ENCODE measurements at places on chromosomes 11 and 22. TPM values are rescaled to one million over a fixed set of nuclear protein-coding genes. Genes with fewer than 3 reads are reported as not detected.

- H3K27ac ChIP-seq: no peak overlapping the region
- no peaks in the 10 kb centered on the region for H3K36me3 ChIP-seq
- no peaks in the 10 kb centered on the region for H3K27me3 ChIP-seq
These were observed 676.8 kb downstream of the OPCML start for GRCh38 chr11:132855516-132855915.

Gene KIAA1671
- total RNA-seq: 63.1 TPM

- H3K27ac ChIP-seq: peak overlapping the region; percentile 9
- H3K27me3 ChIP-seq: no peaks in the 10 kb centered on the region
- H3K4me1 ChIP-seq: peaks cover 20% of the 10 kb centered on the region
These were observed 875 bp downstream of the TCP11L1 start for GRCh38 chr11:33040033-33040861.

DNA sequence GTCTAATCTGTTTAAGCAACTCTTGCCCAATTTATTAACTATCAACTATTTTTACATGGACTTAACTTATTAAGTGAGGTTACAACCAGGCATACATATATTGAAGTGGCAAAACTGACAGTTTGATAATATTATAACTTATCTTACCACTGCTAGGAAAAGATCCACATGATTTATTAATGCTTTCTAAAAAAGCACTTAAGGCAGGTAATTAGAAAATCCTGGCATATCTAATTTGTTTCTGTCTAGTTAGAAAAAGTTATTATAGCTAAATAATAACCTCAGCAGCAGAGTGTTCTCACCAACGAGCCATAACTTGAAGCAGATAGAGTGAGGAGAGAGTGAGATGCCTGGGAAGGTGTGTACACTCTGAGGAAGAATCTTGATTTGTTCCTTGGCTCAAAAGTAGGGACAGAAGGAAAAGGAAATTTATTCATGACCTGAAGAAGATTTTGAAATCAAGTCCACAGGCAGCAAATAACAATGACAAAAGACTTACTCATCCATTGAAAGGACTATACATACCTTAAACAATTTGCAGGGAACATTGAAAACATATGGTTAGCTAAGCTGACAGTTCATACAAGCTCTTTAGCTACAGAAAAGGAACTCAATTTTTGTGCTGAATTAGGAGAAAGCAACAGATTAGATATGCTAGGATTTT lies 7.1 kb upstream of the MUC15 start:
- H3K4me3 ChIP-seq: no peak overlapping the region
- H3K4me1 ChIP-seq: peaks cover 12% of the 10 kb centered on the region
- no peak for DNase-seq
- peaks cover 6% of the 10 kb centered on the region for H3K36me3 ChIP-seq
- no peak overlapping the region for H3K27ac ChIP-seq
- no peaks in the 10 kb centered on the region for H3K27me3 ChIP-seq

DNA sequence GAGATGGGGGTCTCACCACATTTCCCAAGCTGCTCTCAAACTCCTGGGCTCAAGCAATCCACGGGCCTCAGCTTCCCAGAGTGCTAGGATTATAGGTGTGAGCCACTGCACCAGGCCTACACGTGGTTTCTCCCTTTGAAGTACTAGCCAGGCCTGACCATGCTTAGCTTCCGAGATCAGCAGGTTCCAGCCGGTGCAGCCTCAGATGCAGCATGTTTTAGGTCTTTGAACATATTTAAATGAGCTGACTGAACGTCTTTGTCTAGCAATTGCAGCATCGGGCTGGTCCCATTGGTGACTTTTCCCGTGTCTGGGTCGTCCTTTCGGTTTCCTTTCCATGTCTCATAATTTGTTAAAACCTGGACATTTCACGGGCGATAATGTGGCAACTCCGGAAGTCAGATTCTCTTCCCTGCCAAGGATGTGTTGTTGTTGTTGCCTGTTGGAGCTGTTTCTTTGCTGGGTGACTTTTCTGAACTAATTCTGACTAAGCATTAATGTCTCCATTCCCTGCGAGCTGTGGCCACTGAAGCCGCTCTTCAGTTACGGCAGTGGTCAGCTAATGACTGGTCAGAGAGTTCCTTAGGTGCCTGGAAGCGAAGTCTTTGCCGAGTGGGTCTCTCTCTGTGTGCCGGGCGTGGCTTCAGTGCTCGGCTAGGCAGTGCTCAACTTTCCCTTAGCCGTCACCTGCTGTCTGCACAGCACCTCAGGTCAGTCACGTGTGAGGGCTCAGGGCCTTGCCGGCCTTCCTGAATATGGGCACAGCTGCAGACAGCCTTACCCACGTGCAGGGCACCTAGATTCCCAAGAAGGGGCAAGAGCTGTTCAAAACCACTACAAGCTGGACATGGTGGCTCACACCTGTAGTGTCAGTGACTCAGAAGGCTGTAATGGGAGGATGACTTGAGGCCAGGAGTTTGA lies 3.8 kb upstream of the CYP2D6 start:
- no peak overlapping the region for H3K4me3 ChIP-seq
- no peak for DNase-seq
- no peaks in the 10 kb centered on the region for H3K27me3 ChIP-seq
- H3K36me3 ChIP-seq: peaks cover 45% of the 10 kb centered on the region
- no peak overlapping the region for H3K27ac ChIP-seq
- H3K4me1 ChIP-seq: peaks cover 8% of the 10 kb centered on the region

DNA sequence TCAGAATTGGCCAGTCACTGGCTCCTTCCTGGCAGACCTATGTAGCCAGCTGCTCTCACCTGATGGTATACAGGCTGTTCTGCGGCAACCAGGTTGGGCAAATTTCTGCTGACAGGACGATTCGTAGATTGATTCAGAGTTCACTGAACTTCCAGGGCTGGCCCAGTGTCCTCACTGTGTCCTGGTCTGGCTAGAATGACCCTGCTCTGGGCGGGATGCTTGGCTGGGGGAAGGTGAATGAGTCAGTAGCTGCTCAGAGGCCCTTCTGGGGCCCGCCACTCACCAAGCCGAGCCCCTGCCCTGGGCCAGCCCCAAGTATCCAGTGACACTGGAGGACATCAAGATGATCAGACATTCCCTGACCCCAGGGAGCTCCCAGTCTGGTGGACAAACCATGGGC lies 62.9 kb upstream of the WNT11 start:
- H3K4me1 ChIP-seq: no peaks in the 10 kb centered on the region
- peaks cover 10% of the 10 kb centered on the region for H3K36me3 ChIP-seq
- H3K4me3 ChIP-seq: no peak overlapping the region
- no peak overlapping the region for H3K27ac ChIP-seq
- DNase-seq: no peak

- no peaks in the 10 kb centered on the region for H3K4me1 ChIP-seq
- H3K4me3 ChIP-seq: no peak overlapping the region
- H3K27me3 ChIP-seq: no peaks in the 10 kb centered on the region
- no peaks in the 10 kb centered on the region for H3K36me3 ChIP-seq
- DNase-seq: no peak
These were observed 61.0 kb upstream of the SORL1-AS1 start for GRCh38 chr11:121513807-121514206.

Gene RSF1
- total RNA-seq: 68.5 TPM

DNA sequence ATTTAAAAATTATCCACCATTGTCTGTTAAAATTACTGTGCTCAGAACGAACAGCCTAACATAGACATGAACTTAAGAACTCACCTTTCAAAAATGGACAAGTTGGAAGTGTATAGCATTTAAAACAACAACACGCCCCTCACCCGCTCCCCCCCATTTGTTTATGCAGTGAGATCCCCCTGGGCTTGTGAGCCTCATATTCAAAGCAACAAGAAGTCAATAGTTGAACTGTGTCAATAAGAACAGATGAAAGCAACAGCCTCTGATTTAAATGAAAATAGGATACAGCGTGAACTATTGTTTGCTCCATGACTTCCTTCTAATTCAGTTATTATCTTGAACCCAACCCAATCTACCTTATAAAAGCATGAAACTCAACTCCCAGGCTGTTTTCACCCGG lies 314.2 kb downstream of the BLID start:
- H3K4me1 ChIP-seq: no peaks in the 10 kb centered on the region
- no peak overlapping the region for H3K27ac ChIP-seq
- H3K27me3 ChIP-seq: peaks cover 28% of the 10 kb centered on the region
- no peaks in the 10 kb centered on the region for H3K36me3 ChIP-seq

DNA sequence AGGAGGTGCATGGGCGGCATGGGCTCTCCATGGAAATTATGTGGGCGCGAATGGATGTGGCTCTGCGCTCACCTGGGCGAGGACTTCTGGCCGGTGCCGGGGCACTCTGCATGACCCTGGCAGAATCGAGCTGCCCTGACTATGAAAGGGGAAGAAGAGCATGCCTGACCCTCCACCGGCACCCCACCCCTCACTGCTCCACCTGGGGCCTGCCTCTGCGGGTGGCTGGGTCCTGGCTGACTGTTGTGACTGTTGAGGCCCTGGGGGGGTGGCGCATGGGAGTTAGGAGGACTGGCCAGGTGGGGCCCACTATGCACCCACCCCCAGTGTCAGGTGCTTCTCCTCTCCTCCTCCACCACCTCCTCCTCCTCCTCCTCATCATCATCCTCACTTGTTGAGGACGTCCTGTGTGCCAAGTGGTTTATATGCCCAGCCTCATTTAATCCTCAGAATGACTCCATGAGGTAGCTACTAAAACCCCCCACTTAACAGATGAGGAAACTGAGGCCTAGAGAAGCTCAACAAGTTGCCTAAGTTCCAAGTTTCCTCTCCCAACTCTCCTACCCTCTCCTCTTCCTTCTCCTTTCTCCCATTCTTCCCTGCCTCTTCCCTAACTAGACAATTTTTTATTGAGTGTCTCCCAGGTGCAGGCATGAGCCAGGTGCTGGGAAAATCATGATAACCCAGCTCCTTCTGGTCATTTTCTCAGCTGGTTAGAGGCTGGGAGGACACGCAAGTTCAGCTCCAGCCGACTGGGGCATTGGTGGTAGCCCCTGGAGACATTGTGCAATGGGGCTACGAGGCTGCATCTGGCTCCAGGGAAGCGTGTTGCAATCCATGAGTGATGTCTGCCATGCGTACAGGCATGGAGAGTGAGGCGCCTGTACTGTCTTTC lies 2.3 kb downstream of the MYEOV start:
- H3K27ac ChIP-seq: peak overlapping the region; percentile 98
- peak; percentile 52 for DNase-seq
- peak overlapping the region; percentile 97 for H3K4me3 ChIP-seq
- H3K36me3 ChIP-seq: peaks cover 83% of the 10 kb centered on the region

Gene CCDC116
- not detected for total RNA-seq

GRCh38 chr11:94125407-94126115 lies 3.1 kb upstream of the PANX1 start:
- H3K27me3 ChIP-seq: no peaks in the 10 kb centered on the region
- DNase-seq: no peak
- H3K4me3 ChIP-seq: no peak overlapping the region
- H3K27ac ChIP-seq: no peak overlapping the region

GRCh38 chr22:32700191-32700882 lies 101.2 kb upstream of the TIMP3 start:
- no peak for DNase-seq
- H3K36me3 ChIP-seq: no peaks in the 10 kb centered on the region
- H3K4me1 ChIP-seq: peaks cover 30% of the 10 kb centered on the region
- H3K4me3 ChIP-seq: no peak overlapping the region

Gene PUS3
- 9.5 TPM for total RNA-seq

Gene IL18
- 121 TPM for total RNA-seq

GRCh38 chr11:64864473-64865285 lies 13.7 kb downstream of the EHD1 start:
- H3K4me1 ChIP-seq: peaks cover 37% of the 10 kb centered on the region
- H3K36me3 ChIP-seq: peaks cover 32% of the 10 kb centered on the region
- no peak overlapping the region for H3K4me3 ChIP-seq
- H3K27me3 ChIP-seq: no peaks in the 10 kb centered on the region
- no peak for DNase-seq
- H3K27ac ChIP-seq: no peak overlapping the region

Gene LRRC74B
- total RNA-seq: not detected

Gene MS4A2
- total RNA-seq: not detected

DNA sequence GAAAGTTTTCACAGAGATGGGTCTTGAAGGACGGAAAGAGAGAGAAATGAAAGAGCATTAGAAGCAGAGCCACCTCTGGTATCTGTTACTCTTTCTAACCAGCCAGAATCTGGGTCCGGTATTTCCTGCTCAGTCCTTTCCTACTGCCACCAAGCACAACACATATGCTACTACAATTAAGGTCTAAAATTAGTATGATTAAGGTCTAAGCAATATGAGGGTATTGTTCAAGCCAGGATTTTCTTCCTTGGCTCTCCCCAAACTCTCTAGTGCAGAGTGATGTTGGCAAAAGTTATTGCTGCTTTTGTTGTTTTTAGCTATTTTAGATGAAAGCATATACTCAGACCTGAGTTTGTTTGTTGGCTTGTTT lies 59.2 kb upstream of the EED start:
- no peak overlapping the region for H3K27ac ChIP-seq
- H3K4me3 ChIP-seq: no peak overlapping the region

GRCh38 chr11:95699631-95700470 lies 89.7 kb downstream of the FAM76B start:
- peaks cover 9% of the 10 kb centered on the region for H3K4me1 ChIP-seq
- H3K27me3 ChIP-seq: no peaks in the 10 kb centered on the region
- H3K27ac ChIP-seq: no peak overlapping the region
- DNase-seq: no peak
- H3K36me3 ChIP-seq: no peaks in the 10 kb centered on the region
- H3K4me3 ChIP-seq: no peak overlapping the region

Gene SCGB1A1
- not detected for total RNA-seq

DNA sequence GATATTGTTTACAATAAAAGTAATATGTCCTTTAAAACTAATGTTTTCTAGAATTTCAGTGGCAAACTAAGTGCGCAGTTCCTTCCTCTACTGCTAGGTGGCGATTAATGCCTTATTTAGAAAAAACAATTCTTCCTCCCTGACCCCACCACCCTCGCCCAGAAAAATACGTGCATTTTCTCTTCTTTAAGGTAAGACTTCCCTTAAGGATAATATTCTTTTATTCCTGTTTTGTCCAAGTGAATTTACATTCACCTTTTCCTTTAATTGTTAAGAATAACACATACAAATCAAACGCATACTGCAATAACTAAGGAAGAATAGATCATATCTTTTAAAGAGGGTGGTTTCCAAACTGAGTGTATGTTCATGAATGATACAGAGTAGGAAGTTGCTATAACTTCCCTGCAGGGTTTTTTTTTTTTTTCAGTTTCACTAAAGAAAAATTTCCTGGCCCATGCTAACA lies 17.0 kb upstream of the PSMA1 start:
- H3K4me3 ChIP-seq: no peak overlapping the region
- no peaks in the 10 kb centered on the region for H3K36me3 ChIP-seq
- DNase-seq: peak; percentile 22
- H3K4me1 ChIP-seq: no peaks in the 10 kb centered on the region
- H3K27me3 ChIP-seq: no peaks in the 10 kb centered on the region
- H3K27ac ChIP-seq: no peak overlapping the region

Gene ADAMTS8
- not detected for total RNA-seq
